ENCODE measurements at places on chromosomes 11 and 22.
A peak's percentile ranks its signal among the peaks of the same experiment; 100 is the strongest.

- DNase-seq = no peak
These were observed 92.3 kb downstream of the MORC2 start for GRCh38 chr22:30876221-30876751.

DNA sequence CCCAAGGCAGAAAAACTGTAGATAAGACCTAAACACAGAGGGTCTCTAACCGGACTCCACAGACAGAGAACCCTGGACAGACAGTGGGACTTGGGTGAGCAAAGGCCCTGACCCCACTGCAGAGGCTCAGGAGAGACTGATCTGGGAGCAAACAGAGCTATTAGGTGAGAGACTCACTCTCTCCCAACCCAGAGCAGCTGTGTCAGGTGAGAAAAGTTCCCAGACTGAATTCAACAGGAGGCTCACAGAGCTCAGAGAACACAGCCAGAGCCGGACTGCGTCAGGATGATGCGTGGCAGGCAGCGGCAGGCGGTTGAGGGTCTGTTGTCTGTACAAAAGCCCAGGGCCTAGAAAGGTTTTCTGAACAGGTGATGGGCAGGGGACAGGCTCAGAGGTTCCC is 5.5 kb downstream of the RFPL2 start:
- DNase-seq = no peak

DNA sequence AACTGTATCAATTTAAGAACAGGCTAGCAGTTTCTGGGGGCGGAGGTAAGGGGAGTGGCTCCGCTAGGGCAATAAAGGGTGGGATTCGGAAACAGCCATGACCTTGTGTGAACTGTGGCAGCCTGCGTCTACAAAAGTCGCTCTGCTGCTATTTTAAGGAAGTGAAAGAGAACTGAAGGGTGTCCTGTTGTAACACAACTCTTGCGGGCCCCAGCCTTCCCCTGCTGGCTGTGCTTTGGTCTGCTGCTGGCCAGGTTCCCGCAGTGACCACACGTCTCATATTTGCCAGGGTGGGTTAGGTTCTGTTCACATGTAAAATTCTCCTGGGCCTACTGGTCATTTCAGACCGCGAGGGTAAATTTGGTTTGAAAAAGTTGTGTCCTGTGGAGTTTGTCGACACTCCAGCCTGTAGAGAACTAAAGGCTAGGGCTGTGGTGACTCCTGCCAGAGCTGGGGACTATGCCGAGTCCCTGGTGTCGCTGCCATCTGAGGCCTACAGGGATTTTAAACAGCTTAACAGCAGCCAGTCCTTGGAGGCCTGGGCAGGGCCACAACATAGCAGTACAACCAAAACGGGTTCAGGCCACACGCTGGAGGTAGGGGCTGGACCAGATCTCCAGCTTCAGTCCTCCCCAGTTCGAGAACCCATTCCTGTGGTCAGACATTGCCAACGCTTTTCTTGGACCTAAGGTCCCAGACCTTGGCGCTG is 1.1 kb upstream of the PPFIBP2 start:
- DNase-seq = no peak

DNA sequence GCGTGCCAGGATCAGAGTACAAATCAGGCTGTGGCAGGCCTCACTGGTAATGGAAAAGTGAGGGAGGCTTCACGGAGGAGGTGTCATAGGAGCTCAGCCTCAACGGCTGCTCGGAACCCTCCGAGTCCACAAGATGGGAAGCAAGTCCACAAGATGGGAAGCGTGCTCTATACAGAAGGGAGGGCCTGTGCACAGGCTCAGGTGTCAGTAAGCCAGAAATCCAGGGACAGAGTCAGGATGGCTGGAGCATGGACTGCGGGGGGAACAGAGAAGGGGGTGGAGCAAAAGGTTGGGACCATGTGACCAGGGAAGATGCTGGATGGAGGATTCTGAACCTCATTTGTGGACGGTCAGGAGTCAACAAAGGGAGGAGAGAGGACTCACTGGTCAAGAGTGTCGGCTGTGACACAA is 3.4 kb upstream of the DPP3 start:
- DNase-seq = peak; percentile 43

- DNase-seq = no peak
These were observed 51.5 kb downstream of the ALG9 start for GRCh38 chr11:111819829-111820237.

- peak; percentile 71 for DNase-seq
These were observed 12.8 kb downstream of the PMM1 start for GRCh38 chr22:41576877-41577276.

GRCh38 chr11:65639623-65640482 is 2.0 kb downstream of the SIPA1 start:
- DNase-seq = no peak

GRCh38 chr11:3010521-3011275 is 18.6 kb upstream of the NAP1L4 start:
- DNase-seq = no peak

DNA sequence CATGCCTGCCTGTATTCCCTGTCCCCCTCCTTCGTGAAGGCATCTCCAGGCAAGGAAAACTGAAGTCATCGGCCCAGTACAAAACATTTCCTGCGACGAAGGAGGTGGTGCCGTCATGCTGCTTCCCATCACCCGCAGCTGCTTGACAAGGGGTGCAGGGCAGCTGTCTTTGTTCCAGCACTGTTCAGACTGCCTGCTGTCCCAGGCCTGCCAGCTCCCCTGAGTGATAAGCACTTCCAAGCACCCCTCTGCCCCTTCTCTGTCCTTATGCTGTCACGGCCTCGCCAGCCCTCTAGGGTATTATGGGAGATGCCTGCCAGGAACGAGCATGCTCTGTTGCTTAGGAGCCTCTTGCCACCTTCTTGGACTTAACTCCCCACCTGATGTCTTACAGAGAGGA is 37.1 kb upstream of the BSX start:
- DNase-seq = no peak

DNA sequence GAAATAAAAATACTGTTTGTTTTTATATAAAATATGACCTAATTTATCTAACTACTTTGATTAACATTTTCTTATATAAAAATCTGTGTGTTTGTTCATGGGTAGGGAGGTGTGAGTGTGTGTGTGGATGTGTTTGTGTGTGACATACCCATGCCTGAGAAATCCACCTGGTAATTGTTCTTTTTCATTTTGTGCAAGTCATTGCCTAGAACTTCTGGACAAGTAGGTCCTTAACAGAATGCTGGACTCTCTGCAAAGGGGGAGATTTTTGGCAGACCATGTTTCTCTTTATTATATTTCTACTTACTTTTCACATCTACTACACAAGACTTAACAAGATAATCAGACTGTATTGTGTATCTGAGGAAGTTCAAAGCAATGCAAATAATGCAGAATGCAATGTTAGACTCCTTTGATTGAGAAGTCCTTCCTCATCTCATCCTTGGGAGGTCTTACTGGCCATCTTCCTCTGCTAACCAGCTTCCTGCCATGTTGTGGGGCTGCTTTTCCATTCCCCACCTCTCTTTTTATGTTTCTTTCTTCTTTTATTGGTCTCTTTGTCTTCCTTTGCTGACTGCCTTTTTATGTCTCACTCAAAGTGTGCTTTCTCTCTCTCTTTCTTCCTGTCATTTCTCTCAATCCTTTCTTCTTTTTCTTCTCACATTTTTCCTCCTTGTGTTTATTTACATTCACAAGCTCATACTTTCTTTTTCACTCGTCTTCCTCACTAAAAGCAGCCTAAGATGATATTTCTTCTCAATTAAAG is 1017.0 kb upstream of the CNTN5 start:
- no peak for DNase-seq

- peak; percentile 97 for DNase-seq
These were observed 8.4 kb upstream of the SLC2A11 start for GRCh38 chr22:23849009-23850006.

DNA sequence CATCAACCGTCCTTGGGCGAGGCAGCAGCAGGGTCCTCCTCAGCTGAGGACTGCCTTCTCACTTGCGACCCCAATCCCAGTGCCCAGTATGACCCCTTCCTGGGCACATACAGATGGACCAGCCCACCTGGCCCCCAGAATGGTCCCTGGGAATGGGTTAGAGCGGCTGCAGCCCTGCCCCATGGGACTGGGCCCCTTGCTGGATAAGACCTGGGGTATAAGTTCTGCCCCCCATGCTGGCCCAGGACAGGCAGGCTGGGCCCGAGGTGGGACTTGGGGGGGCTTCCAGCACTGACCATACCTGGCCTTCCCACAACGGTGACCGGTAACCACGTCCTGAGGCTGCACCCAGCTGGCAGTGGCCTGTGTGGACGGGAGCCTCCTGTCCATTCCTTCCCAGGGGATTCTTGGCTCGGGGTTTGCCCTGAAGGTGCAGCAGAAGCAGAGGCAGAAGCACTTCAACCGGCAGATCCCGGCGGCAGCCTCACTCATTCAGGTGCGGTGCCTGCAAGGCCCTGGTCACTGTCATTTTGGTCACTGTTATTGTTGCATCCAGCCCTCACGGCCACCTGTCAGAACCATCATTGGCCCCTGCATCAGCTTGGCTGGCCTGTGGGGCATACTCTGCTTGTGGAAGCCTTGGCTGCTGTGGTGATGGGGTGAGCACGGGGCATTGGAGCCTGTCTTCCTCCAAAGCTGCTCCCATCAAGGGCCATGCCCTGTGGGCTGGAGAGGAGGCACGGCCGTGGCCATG is 114.8 kb downstream of the KCNQ1OT1 start:
- peak; percentile 15 for DNase-seq

DNA sequence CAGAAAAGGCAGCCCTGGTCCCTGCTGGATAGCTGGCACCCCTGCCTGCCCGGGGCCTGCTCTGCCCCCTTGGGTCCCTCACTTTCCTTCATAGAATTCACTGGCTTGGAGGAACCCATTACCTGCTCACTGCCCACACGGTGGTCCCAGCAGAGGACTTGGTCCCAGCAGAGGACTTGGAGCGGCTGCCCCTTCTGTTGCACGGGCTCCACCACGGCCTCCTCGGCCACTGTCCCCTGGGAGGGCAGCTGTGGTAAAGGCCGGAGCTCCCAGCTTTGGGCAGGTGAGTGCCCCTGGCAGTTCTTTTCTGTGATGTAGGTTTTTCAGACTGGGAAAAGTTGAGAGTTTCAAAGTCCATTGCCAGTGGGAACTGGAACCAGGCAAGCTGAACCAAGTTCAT is 25.9 kb downstream of the BRSK2 start:
- DNase-seq = no peak

GRCh38 chr22:32245042-32245441 is 10.1 kb downstream of the SLC5A4 start:
- DNase-seq = no peak

DNA sequence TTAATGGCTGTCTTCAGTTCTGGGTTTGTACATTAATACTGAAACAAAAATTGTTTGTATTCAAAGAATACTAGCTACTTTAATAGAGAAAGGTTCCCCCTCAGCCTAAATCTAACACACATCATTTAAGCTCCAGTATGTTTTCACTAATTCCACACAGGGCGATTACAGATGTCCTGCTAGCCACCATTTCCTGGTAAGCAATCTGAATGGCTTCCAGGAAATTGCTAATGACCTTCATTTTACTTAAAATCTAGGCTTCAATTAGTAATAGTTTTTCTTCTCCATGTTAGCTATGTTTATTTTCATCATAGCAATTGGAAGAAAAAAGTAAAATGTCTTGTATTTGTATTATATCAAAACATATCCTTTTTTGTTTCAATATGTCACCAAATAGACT is 132.8 kb downstream of the SOX6 start:
- no peak for DNase-seq

- no peak for DNase-seq
These were observed 89.1 kb downstream of the BRD1 start for GRCh38 chr22:49738566-49738965.

DNA sequence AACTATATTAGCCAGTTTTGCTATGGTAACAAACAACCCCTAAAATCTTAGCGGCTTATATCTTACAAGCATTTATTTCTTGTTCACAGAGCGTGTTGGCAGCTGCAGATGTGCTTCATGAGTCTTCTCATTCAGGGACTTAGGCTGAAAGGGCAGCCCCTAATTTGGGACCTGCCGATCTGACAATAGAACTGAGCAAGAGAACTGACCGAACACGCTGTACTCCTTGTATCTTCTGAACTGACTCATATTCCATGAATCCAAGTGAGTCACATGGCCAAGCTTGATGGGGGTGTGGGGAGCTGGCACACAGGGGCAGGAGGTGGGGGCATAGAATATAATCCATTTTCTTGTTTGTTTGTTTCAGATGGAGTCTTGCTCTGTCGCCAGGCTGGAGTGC is 481.7 kb upstream of the CADM1 start:
- DNase-seq = no peak

GRCh38 chr11:96124155-96124554 is 200.2 kb upstream of the MTMR2 start:
- DNase-seq = no peak

GRCh38 chr11:23111527-23111926 is 251.3 kb upstream of the CCDC179 start:
- DNase-seq = no peak

- DNase-seq = no peak
These were observed 109.7 kb upstream of the NARS2 start for GRCh38 chr11:78684377-78684776.

GRCh38 chr11:95108671-95109551 is 19.3 kb downstream of the ENDOD1 start:
- no peak for DNase-seq

- peak; percentile 69 for DNase-seq
These were observed 333.9 kb downstream of the CADM1 start for GRCh38 chr11:115170133-115170815.

DNA sequence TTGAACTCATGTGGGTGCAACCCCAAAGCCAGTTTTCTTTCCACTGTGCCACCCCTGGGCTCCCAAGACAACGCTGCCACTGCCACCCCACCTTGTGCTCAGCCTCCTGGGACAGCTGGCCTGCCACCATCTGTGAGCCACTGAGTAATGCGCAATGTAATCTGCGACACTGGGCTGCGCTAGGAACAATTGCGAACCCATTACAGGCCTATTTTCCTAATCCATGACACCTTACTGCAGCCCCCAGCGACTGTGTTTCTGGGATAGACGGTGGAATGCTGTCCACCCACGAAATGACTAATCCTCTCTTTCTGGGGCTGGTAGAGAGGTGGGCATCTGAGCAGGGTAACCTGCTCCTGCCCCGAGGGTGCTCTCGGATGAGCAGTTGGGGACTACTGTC is 22.2 kb downstream of the FLRT1 start:
- DNase-seq = no peak

DNA sequence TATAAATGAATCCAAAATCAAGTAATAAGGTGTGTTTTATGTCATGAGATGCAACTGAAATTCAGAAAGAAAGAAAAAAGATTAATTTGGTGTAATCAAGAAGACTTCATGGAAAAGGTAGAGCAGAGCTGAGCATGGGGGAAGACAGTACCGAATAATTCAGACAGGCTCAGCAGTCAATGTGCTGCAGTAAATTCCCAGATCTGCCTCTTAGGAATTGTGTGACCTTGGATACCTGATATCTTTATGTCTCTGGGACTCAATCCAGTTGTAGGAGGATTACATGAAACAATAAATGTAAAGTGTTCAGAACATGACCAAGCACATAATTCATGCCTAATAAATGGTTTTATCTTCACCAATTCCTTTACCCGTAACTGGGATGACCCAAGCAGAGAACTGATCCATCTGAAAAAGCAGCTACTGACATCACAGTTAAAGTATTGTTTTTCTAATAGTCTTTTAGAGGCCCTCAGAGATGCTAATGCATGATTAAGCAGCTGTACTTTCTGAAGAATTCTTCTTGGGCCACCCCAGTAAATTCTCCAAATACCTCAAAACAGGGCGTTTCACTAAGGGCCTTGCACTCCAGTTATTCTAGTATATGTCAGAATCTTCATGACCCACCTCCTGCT is 7.8 kb downstream of the MS4A12 start:
- DNase-seq = no peak
